ENCODE measurements at places on chromosomes 2 and 18. TPM values are rescaled to one million over a fixed set of nuclear protein-coding genes. Genes with fewer than 3 reads are reported as not detected.

DNA sequence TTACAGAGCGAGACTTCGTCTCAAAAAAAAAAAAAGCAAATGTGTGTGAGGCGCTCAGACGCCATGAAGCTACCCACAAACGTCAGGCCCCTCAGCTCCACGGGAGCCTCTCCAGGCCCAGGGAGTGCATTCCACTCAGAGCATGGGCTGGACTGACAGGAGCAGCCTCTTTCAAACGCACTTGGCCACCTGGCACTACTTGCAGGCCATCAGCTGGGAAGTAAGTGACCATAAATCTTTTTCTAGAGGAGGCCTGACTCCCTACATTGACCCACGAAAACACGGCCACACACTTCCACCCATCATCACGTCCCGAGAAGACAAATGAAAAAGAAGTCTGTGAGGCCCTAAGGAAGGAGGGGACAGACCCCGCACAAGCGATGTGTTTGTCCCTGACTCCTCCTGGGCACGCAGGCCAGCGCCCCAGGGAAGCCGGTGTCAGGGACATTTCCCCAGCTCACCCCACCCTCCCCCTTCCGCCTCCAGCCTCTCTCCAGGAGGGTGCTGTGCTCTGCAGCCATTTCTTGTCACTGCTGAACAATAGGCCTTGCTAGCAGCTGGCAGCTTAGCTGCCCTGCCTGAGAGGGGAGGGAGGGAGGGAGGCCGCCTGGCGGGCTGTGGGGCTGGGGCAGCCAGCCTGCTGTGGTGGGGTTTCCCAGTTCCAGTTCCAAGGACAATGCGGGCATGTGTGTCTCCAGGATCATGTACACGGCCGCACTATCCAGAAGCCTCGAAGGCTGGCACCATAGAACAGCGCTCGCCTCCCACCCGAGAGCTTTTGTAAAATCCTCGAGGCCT is 26.6 kb downstream of the SERTAD2 start:
- DNase-seq, result no peak

GRCh38 chr18:36828630-36829361 is at the start of the genes KIAA1328 and TPGS2:
KIAA1328 (plus strand) TSS chr18:36829127; CDS start chr18:36829139, 12 bp downstream.
TPGS2 (minus strand) TSS chr18:36829002; CDS start chr18:36828767, 235 bp downstream.
- DNase-seq, result peak; percentile 78

Gene KLF11
- 7.1 TPM for total RNA-seq

Gene ALPP
- 0.35 TPM for total RNA-seq

Gene NT5DC4
- not detected for total RNA-seq
